H7 (cell line): ENCODE measurements at places on chromosomes 5 and 9. TPM values are rescaled to one million over a fixed set of nuclear protein-coding genes. Genes with fewer than 3 reads are reported as not detected.

The GRHPR gene
- 151 and 170 TPM in 2 replicates for total RNA-seq

The SLC34A1 gene
- not detected in 2 replicates for total RNA-seq

The FOXD4L4 gene
- total RNA-seq = not detected in 2 replicates

The PCDHB1 gene
- 0.10 and 0.30 TPM in 2 replicates for total RNA-seq

The PCDHGA10 gene
- 0.35 and 0.78 TPM in 2 replicates for total RNA-seq

The HBEGF gene
- total RNA-seq = 1.6 and 2.3 TPM in 2 replicates

The DOCK2 gene
- 2.6 and 3.3 TPM in 2 replicates for total RNA-seq

The SLC28A3 gene
- total RNA-seq = not detected in 2 replicates

The SLC36A2 gene
- total RNA-seq = not detected in 2 replicates

The LCN9 gene
- total RNA-seq = 0.44 TPM in 1 of 2 replicates, not detected in the other

The CRAT gene
- total RNA-seq = 13.6 and 14.9 TPM in 2 replicates

The CDH9 gene
- total RNA-seq = 0.18 and 0.90 TPM in 2 replicates

The ANKRD33B gene
- total RNA-seq = 1.1 and 1.6 TPM in 2 replicates

The PPP3R2 gene
- total RNA-seq = not detected in 2 replicates

The TUT7 gene
- 12.9 and 13.1 TPM in 2 replicates for total RNA-seq

The SPINK7 gene
- total RNA-seq = not detected in 2 replicates

The PRDM9 gene
- total RNA-seq = 0.41 TPM in 1 of 2 replicates, not detected in the other

The LHX6 gene
- 5.2 and 5.9 TPM in 2 replicates for total RNA-seq

The CATSPER3 gene
- 0.07 TPM in 1 of 2 replicates, not detected in the other for total RNA-seq

The C9orf43 gene
- 0.41 and 0.42 TPM in 2 replicates for total RNA-seq

The NAA35 gene
- total RNA-seq = 39.1 and 49.3 TPM in 2 replicates

The CCL27 gene
- total RNA-seq = 0.10 and 0.41 TPM in 2 replicates

The CCL21 gene
- not detected in 2 replicates for total RNA-seq

The PITX1 gene
- not detected in 2 replicates for total RNA-seq

The SLC4A9 gene
- 0.33 TPM in 1 of 2 replicates, not detected in the other for total RNA-seq

The MYOT gene
- total RNA-seq = not detected in 2 replicates

The SPATA31C1 gene
- 0.03 and 0.07 TPM in 2 replicates for total RNA-seq

The CTXN3 gene
- total RNA-seq = not detected in 2 replicates

The MEIKIN gene
- not detected in 2 replicates for total RNA-seq

The C9orf40 gene
- 13.2 and 13.9 TPM in 2 replicates for total RNA-seq

The SYNPO gene
- total RNA-seq = 0.63 and 1.3 TPM in 2 replicates

The MAP3K1 gene
- 18.9 and 21.2 TPM in 2 replicates for total RNA-seq

The NMUR2 gene
- total RNA-seq = not detected in 2 replicates

The OR1L6 gene
- not detected in 2 replicates for total RNA-seq

The EQTN gene
- 0.31 and 2.1 TPM in 2 replicates for total RNA-seq

The PCDHB7 gene
- total RNA-seq = 0.03 TPM in 1 of 2 replicates, not detected in the other

The ROPN1L gene
- 0.26 TPM in 1 of 2 replicates, not detected in the other for total RNA-seq

The TMEM171 gene
- total RNA-seq = 2.7 and 4.8 TPM in 2 replicates

The CDKN2B-AS1 gene
- total RNA-seq = 0.07 TPM in 1 of 2 replicates, not detected in the other

The EIF4E1B gene
- total RNA-seq = 0.33 and 0.97 TPM in 2 replicates

The CDC23 gene
- 59.7 and 62.8 TPM in 2 replicates for total RNA-seq

The GPSM1 gene
- 17.3 and 22.2 TPM in 2 replicates for total RNA-seq

The SYK gene
- 0.38 and 2.7 TPM in 2 replicates for total RNA-seq

The TMOD1 gene
- 0.52 and 1.9 TPM in 2 replicates for total RNA-seq

The BTNL8 gene
- 0.21 and 0.22 TPM in 2 replicates for total RNA-seq

The FAM221B gene
- total RNA-seq = not detected in 2 replicates

The CARTPT gene
- not detected in 2 replicates for total RNA-seq

The HTR4 gene
- total RNA-seq = not detected in 2 replicates
